Thoracic aorta (tissue), 2 donors: ENCODE measurements at places on chromosomes 5 and 9.

DNA sequence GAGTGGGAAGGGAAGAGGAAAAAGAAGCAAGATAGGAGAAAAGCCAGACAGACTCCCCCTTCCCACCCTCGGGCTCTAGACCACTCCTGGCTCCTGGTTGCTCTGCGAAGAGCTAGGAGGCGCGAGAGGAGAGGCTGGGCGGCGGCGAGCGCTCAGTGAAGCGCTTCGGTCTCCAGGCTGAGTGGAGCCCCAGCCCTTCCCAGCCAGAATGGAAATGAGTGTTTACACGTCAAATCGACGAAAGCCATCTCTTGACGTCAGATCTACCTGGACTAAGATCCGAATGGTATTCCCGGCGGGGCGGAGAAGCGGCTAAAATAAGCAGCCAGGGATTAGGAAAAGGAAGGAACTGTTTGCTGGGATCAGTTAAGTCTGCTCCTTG, at the start of gene PCSK1:
Gene PCSK1 (minus strand): TSS at position 183 of the 382 bp plus-strand sequence. CDS start 206 bp downstream, outside the sequence.
- DNase-seq, result no peak

GRCh38 chr5:96079075-96079474, 117.4 kb upstream of the ELL2 start:
- no peak for DNase-seq

GRCh38 chr9:136823136-136824046, 15.6 kb downstream of the RABL6 start:
- DNase-seq, result no peak

- no peak for DNase-seq
Measured at GRCh38 chr5:141879426-141879759, 1.2 kb upstream of the PCDH1 start.

DNA sequence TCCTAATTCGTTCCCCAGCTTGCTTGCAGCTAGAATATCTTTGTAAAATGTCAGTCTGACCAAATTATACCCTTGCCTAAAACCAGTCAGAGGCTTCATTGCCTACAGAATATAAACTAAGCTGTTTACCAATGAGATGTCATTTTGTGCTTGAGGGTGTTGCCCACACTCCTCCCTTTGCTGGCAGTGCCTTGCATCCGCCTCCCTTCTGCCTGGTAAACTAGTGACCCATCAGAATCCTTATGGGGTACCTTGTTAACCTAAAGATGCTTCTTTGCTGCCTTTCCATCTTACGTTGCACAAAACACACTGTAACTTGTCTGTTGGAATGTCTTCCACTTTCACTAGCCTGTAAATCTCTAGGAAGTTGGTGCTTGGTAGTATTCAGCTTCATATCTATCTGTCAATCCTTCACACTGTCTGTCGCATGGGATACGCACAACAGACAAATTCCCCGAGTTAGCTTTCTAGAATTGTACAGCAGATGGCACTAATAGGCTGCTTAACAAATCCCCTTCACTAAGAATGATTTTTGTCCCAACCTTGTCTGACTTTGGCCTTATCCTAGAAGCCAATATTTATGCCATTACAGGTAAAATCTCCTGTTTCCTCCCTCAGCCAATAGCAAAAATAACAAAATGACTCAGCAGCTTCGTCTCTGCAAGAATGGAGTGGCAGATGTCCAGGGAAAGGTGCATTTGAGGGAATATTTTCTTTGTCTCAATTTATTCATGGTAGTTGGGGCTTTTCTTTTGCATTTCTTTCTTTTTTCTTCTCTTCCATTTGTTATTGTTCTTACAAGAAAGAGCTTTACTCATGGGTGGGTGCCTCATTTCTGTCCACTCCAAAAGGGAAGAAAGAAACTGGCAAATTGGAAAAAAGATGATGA, 3.0 kb downstream of the NUDT2 start:
- no peak for DNase-seq

DNA sequence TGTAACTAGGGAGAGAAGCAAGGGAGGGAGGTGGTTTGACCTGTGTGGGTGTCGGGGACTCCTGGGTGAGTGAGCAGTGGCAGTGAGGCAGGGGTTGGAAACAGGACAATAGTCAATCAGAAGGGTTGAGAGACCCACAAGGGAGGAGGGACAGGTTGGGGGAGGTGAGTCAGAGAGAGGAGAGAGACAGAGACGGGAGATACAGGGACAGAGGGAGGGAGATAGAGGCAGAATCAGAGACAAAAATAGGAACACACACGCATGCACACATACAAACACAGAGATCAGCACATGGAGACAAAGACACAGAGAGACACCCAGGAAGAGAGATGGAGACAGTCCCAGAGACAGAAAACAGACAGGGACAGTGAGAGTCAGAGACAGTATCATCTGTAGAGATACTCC, 39.3 kb upstream of the PTGS1 start:
- DNase-seq, result no peak

GRCh38 chr5:113202746-113203716, 226.4 kb downstream of the DCP2 start:
- no peak for DNase-seq

DNA sequence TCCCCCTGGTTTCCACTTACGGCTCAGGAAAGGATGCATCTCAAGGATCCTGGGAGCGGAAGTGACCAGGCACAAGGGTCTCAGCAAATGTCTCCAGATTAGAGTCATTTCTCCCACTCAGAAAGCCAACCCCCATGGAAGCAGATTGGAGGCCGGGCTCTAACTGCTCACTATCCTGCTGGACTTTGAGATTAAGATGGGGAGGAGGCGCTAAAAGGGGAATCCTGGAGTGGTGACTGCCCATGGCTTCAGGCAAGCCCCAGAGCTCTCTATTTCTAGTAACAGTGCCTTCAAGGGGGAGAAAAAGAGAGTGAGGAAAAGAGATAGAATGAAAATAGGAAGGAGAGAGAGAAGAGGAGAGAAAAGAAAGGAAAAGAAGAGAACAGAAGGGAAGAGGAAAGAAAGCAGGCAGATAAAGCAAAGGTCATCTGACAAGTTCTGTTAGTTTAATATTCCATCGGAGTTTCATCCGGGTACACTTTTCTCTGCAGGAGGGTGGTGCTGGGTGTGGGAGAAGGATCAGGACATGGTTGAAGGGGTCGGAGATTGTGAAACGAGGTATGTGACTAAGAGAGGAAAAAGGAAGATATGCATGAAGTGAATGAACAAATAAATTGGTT, at the start of gene AGXT2:
Gene AGXT2 (minus strand): TSS at position 165 of the 620 bp plus-strand sequence. CDS start 57 bp downstream, at position 108.
- DNase-seq, result no peak

DNA sequence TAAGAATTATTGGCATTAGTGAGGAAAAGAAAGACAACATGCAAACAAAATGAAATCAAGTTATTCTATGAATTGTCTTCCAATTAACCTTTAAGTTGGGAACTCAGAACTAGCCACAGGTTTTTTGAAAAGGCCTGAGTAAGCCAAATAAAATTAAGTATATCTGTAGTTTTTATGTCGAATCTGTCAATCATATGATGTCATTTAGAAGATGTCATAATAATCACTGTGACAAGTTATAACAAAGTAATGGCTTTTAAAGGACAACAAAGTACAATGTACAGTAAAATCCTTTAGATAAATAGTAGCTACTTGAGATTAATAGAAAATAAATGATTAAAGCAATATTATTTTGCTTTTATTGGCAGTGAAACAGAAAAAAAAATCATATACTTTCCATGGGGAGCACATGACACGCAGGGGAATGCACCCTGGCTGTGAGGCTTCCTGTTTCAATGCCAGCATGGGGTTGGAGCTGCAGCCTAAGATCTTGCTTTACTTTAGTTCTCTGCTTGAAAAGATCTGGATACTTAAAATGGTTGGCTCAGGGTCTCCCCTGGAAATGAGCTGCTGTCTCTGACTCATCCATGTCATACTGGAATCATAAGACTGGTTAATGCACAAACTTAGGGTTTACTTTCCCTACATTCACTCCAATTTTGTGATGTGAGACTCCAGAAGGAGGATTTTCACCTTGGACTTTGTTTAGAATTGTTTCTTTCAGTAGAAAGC, 284.3 kb downstream of the TAF11L14 start:
- no peak for DNase-seq

DNA sequence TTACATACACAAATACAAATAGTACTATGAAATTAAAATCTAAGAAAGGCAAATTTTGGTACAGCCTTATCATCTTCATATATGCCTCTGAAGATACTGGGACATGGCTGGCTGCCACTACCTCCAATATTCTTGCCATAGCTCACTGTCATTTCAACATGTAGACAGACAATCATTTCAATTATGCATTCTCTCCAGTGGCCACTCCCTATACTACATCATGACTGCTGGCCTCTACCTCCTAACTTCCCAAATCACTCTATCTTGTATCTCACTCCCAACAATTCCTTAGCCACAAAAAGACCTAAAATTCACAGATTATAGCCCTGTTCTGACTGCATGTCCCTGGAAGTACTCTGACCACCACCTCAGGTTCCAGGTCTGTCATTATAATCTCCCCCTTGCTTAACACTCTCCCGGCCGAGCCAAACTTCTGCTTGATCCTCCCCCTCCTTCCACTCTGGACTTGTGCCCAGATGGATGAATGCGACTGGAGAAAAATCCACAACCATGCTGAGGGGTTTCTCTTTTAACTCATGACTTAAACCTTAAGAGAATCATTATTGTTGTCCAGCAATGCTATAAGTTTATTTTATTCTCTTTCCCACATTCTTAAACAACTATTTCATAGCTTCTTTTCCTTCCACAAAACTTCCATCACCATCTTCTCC, 225.3 kb upstream of the TLE4 start:
- DNase-seq, result no peak

DNA sequence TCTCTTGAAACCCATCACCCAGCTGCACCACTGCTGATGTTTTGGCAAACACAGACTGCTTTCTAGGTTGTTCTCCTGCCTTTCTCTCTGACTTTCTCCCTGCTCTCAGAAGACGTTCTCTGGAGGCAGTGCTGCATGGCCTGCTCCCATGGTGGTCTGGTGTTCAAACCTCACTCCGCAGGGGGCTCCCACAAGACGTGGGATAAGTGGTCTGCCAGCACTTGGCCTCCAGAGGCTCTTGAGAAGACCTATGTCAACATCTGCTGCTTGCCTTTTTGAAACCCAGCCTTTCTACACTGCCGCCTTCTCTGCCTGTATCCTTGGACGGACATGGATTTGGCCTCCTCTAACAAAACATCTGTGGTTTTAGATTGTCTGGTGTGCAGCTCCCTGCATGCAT, 16.6 kb downstream of the USP20 start:
- DNase-seq, result no peak
